CD4-positive, alpha-beta T cell (primary cell): ENCODE measurements at places on chromosomes 6 and 20.
A peak's percentile ranks its signal among the peaks of the same experiment; 100 is the strongest.

DNA sequence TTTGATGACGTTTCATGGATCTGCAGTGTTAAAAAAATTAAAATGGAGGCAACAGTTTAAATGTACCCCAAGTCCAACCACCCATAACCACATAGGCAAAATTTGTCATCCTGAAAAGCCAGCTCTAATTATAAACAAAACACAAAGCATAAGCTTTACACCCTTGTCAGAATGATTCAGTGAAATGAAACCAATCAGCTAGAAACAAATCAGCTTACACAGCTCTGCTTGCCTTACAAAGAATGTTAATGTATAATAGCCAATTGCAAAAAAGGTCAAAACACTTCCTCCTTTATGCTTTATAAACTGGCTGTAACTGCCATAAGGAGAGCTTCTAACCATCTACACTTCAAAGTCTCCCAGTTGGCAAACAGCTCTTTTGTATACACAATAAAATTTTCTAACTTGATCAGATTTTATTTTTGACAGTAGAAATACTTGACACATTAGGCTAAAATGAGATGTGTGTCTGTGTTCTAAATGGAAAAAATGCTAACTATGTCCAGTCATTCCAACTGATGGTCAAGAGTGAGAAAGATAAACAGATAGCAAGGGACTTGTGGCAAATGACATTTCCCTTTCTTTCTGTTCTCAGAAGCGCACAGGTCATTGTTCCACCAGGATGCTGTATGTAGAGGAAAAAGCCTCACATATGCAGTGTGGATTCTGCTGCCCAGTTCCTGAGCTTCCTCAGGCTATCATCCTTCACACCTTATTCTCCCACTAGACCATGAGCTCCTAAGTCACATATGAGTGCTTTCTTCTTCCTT, 344.3 kb upstream of the ID4 start:
- no peak for DNase-seq

- DNase-seq = no peak
These were observed 4.1 kb upstream of the SNAI1 start for GRCh38 chr20:49978685-49979029.

- DNase-seq = no peak
These were observed 201.3 kb downstream of the EPHA7 start for GRCh38 chr6:93218096-93218495.

DNA sequence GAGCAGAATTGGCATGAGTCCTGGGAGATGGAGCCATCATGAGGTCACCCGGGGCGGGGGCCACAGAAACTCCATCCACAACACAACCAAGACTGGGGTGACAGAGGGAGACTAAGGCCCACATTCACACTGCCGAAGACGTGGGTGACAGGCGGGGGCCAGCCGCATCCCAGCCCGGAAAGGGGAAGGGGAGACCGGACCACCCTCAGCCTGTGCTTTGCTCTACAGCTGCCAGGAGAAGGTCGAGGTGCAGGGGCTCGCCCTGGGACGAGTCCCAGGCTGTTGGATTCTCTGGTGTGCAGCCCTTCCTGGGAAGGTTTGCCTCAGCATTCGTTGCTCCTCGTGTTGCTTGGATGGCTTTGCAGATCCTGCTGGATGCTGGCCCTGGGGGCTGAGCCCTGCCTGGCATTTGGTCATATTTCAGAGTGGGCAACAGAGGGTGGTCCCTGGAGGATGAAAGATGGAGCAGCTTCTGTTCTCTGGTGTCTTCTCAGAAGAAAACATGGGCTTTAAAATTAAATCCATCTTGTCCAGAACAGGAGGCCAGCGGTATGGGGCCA, 328.9 kb downstream of the TAF4 start:
- DNase-seq = no peak

DNA sequence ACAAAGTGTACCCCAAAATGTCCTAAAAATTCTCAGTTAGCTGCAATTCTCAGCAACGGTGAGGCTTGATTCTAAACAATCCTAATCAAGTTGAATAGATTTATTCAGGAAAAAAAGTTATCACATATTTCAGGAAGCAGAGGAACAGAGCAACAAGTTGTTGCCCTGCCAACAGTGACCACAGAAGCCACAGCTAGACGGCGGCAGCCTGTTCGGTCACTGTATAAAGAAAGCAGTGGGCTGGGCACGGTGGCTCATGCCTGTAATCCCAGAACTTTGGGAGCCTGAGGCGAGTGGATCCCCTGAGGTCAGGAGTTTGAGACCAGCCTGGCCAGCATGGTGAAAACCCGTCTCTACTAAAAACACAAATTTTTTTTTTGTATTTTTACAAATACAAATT, 171.2 kb upstream of the BMP5 start:
- DNase-seq = no peak

- DNase-seq = no peak
These were observed 21.6 kb downstream of the TFAP2B start for GRCh38 chr6:50840112-50840810.

DNA sequence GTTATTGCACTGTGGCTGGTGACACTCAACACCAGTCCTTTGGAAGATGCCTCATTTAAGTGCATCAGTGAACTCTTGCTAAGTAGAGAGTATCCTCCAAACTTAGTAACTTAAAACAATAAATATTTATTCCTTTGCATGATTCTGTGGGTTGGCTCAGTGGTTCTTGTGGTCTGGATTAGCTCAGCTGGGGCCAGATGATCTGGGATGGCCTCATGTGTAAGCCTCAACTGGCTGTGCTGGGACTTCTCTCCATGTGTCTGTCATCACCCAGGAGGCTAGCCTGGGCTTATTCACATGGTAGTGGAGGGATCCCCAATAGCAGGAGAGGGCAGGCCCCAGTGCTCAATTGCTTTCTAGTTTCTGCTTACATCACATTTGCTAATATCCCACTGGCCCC, 8.3 kb downstream of the LRRN4 start:
- no peak for DNase-seq

DNA sequence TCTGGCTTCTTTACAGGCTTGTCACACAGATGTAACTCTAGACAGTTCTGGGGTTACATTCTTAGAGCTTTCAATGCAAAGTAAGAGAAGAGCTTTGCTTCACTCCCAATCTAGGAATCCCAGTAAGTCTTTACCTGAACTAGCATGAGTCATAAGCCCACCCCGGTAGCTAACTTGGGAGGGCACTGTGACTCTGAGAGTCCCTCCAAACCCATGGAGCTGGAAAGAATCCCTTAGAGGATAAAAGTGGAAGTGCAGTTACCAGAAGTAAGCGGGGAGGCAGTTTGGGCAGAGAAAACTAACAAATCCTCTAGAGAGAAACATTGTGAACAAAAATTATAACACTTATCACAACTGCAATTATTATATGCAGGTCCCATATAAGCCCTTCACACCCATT, 84.0 kb upstream of the SMLR1 start:
- no peak for DNase-seq

- no peak for DNase-seq
These were observed 4.5 kb upstream of the GATA5 start for GRCh38 chr20:62480318-62480717.

GRCh38 chr6:169868458-169868857, 117.0 kb downstream of the ERMARD start:
- peak; percentile 48 for DNase-seq

DNA sequence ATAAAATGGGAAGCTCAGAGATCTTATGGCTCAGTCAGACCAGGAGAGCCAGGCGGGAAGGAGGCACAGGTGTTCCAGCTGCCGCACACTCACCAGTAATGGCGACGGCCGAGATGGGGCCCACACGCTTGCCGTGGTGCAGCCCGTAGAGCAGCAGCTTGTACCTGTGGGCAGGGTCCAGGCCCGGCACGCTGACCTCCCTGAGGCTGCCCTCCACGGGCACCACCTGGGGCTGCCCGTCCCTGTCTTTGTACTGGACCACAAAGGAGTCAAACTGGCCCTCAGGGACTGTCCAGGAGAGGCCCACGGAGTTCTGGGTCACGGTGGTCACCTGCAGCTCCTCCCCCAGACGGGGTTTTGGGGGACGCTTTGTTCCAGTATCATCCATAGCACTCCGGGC, 31.2 kb downstream of the CYP21A2 start:
- DNase-seq = no peak

GRCh38 chr6:12354499-12354898, 64.3 kb downstream of the EDN1 start:
- DNase-seq = no peak

DNA sequence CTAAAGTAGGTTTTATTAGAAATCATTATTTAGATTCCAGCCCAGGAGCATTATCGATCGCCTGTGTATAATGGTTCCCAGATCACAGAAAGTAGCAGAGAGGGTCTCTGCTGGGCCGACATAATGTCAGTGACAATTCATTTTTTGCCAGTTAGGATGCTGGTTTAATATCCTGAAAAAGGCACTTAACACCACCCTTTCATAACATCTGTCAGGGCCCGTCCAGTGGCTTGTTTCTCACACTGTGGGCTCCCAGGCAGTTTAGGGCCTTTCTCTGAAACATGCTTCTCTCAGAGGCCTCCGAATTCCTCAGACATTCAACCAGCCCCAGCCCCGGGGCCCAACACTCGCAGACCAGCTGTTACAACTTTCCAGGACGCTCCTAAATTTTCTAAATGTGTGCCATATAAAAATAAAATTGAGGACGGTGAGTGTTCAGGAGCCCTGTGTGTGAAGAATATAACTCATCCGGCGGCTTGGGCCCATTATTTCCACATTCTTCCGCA, 108.6 kb upstream of the EYA4 start:
- DNase-seq = no peak

DNA sequence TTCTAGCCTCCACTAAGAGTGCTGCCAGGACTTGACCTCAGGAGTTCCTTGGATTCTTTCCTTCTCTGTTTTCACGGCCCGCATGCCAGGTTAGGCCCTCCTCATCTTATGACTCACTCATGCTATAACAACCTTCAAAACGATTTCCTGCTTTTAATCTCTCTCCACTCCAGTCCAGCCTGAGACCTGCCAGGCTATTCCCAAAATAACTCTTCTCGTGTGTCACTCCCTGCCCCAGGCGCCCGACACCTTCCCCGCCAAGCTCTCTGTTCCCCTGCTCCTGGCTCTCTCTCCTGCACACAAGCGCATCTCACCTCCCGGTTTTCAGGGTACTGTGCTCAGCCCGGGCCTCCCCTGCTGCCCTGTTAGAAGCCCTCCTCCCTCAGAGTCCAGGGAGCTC, 64.1 kb upstream of the RPS6KA2 start:
- no peak for DNase-seq

- no peak for DNase-seq
These were observed 1.1 kb upstream of the AFDN start for GRCh38 chr6:167825332-167826229.

GRCh38 chr20:4045741-4046140, 30.4 kb upstream of the RNF24 start:
- DNase-seq = no peak

GRCh38 chr6:127267646-127268625, 1.3 kb downstream of the RNF146 start:
- no peak for DNase-seq

- no peak for DNase-seq
These were observed 66.8 kb upstream of the IYD start for GRCh38 chr6:150301846-150302519.

DNA sequence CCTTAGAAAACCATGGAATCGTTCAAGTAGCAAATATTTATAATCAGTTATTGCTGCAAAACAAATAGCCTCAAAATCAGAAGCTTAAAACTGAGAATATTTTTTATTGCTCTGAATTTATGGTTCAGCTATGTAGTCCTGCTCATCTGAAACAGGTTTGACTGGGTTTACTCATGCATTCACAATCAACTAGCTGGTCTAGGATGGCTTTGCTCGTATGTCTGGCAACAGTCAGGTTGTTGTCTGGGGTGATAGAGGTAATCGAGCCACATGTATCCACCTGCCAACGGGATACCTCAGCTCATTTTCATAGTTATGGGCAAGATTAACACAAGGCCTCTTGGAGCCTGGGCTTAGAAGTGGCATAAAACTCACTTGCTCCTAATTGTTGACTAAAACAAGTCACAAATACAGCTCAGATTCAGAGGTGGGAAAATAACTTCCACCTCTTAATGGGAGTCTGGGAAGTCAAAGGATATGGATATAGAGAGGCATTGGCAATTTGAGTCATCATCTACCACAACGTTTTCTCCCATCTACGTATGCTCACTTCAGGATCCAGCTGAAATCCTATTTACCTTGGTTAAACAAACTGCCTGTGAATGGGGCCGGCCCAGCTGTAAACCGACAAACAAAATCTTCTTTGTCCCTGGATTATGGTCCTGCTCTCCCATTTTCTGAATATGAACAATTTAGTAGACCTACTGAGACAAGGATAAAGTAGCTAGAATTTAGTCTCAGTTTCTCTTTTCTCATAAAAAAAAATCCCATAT, 54.5 kb upstream of the TENT5A start:
- DNase-seq = no peak

GRCh38 chr20:7180256-7181045, 413.0 kb downstream of the BMP2 start:
- no peak for DNase-seq
